ENCODE measurements at places on chromosomes 7 and 10.

DNA sequence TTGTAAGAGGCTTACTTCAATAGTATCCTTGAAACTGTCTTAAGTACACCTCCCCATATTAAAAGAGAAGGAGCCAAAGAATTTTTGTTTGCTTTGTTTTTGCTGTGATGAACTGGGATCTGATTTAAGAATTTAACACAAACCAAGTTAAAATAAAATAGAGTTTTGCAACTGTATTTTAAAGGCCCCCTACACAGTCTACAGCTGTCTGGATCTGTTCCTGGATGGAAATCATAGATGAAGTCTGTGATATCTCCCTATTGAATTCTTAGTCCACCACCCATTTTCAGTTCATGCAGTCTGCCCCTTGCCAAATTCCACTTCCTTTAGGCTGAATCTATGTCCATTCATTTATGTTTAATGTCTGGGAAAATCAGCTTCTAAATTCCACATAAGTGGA lies 169.8 kb upstream of the MEOX2 start:
- DNase-seq = no peak

DNA sequence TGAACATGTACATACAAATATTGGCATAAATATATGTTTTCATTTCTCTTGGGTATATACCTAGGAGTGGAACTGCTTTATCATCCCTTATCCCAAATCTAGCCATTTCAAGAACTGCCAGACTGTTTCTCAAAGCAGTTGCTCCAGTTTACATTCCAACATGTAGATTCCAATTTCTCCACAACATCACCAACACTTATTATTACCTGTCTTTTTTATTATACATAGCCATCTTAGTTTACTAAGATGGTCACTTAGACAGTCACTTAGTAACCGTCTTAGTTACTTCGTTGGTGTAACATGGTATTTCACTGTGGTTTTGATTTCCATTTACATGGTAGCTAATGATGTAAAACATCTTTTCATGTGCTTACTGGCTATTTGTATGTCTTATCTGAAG lies 82.7 kb downstream of the ZFAND4 start:
- no peak for DNase-seq

DNA sequence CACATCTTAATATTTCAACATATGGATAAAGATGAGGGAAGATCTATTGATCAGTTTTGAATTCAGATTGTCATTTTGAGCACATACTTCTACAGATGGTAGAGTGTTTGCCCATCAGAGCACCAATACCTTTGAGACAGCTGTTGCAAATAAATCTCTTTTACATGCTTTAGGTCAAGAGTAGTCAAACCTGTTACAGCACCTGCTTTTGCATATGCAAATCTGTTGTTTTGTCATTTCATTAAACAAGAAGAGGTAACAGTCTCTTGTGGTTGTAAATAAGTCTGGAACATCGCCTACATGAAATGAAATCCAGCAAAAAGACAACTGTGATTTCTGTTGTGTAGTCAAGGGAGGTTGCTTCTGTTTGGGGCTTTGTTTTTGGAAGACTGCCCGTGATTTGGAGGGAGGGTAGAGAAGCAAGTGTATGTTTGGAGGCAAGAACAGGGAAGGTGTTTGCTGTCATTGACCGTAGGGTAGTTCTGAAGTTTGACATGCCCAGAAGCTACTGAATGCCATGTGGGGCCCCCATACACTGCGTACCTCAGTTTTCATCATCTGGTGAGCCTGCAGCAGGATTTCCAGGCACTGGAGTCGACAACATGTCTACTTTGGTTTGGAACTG lies 233.6 kb upstream of the PPP1R3A start:
- DNase-seq = no peak

DNA sequence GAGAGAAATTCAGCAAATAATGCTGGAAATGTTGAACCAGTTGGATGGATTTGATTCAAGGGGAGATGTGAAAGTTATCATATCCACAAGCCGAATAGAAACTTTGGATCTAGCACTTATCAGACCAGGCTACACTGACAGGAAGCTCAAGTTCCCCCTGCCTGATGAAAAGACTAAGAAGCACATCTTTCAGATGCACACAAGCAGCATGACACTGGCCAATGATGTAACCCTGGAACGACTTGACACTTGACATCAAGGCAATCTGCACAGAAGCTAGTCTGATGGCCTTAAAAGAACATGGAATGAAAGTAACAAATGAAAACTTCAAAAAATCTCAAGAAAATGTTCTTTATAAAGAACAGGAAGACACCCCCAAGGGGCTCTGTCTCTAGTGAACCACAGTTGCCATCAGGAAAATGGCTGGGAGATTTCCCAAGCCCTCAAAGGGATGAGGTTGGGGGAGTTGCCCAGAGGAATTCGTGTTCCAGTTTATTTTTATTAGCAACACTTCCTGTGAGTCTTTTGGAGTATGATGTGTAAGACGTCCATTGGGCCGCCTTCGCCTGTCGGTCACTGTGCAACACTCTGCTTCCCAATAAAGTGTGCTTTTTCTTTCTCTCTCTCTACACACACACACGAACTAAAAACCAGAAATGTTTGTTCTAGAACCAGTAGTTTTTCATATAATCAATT lies 200.0 kb downstream of the HIBADH start:
- DNase-seq = peak; percentile 42

- DNase-seq = no peak
These were observed 323.3 kb upstream of the ZNF32 start for GRCh38 chr10:43971981-43972380.

- no peak for DNase-seq
These were observed 712 bp upstream of the CPVL start for GRCh38 chr7:29146888-29147609.

DNA sequence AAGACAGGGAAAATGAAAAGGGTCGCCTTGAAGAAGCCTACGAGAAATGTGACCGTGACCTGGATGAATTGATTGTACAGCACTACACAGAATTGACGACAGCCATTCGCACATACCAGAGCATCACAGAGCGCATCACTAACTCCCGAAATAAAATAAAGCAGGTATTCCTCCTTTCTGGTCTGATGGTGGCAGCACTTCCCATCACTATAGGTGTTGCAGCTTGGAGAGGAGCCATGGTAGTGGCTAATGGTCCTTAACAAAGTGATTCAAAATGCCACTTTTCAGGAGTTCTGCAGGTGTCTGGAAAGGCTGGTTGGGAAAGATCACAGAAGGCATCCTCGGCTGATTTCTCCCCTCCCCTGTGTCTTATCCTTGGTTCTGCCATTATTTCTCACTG lies 22.1 kb downstream of the EXOC4 start:
- DNase-seq = no peak
